NCI-H748 treated with DMSO at 0.1 percent for 48 hours (cell line): ENCODE measurements at places on chromosomes 2 and 18.

DNA sequence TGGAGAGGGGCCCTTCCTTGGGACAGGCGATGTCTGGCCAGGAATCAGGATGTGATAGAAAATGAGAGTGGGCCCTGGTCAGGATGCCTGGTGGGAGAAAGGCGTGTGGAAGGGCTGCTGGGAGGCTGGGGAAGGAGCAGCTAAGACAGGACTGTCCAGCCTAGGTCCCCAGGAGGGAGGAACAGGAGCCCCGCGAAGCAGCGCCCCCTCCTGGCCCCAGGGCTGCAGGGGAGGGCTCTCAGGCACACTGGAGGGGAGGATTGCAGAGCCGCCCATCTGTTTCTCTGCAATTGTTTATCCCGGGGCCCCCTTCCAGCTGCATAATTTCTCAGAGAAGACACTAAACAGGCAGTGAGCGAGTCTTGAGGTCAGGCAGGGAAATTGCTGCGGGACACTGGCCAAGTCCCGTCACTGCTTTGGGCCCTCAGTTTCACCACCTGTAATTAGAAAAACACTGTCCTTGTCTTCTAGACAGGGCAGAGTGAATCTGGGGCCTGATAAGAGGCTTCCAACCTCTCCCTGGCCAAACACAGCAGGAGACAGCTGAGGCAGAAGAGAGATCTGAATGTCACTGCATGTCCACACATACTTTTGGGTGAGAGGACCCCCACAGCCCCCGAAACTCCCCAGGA, 3.9 kb upstream of the NPPC start:
- no peak for DNase-seq

DNA sequence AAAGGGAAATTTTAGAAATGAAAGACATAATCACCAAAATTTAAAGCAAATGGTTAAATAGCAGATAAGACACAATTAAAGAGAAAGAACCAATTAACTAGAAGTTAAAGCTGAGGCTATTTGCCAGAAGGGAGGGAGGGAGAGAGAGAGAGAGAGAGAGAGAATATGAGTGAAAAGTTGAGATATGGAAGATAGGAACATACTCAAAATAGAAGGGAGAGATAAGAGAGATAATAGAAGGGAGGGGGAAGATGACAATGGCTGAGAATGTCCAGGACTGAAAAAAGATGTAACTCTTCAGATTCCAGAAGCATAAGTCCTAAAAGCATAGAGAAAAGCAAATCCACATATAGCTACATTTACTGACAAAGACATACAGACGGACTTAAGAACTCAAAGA, 17.1 kb upstream of the AAK1 start:
- DNase-seq, result no peak

DNA sequence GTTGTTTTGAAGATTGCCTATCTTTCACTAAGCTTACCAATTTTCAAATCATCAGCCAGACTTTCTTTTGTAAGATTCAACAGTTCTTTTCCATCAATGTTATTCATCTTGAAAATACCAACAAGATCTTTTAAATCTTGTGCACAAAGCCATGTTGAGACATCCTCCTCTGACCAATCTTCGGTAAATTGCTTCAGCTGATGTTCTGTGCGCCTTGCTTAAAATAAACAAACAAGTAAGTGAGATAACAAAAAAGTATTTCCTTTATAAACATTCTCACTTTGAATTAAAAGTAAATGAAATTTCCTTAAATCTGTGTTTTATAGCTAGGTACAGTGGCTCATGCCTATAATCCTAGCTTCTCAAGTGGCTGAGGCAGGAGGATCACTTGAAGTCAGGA, 30.3 kb downstream of the WDSUB1 start:
- DNase-seq, result no peak

GRCh38 chr2:70902067-70902442, 33.6 kb upstream of the ATP6V1B1 start:
- no peak for DNase-seq

GRCh38 chr2:170924969-170925368, 4.1 kb upstream of the GORASP2 start:
- no peak for DNase-seq

DNA sequence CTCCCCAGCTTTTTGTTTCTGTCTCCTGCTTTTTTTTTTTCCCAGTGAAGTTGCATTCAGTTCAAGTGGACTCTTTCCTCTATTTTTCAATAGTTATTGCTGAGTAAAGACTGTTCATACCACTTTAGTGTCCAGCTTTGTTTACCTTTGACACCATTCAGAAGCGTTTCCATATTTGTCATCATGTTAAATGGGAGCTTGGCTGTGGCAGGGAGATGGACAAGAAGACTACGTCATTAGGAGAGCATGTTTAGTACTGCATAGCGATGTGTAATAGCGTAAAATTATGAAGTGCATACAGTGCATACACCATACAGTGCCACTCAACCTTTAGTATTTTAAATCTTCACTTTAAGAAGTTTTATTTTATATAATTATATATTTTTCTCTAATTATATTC, 655.9 kb downstream of the DCC start:
- peak; percentile 81 for DNase-seq

DNA sequence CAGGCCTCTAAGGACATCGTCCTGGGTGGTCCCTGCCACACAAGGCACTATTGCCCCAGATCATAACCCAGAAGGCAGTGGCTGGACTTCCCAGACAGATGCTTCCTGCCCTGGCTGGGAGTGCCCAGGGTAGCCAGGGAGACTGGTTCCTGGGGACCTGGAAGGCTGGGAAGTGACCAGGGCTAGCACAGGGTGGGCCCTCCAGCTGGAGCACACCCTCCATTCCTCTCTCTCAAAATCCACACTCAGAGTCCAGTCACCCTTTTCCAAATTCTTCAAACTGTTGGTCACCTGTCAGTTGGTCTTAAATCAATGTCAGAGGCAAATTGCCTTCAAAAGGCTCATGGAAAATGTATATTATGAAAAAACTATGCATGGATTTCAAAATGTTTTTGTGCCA, 11.6 kb upstream of the TUBB6 start:
- DNase-seq, result no peak

DNA sequence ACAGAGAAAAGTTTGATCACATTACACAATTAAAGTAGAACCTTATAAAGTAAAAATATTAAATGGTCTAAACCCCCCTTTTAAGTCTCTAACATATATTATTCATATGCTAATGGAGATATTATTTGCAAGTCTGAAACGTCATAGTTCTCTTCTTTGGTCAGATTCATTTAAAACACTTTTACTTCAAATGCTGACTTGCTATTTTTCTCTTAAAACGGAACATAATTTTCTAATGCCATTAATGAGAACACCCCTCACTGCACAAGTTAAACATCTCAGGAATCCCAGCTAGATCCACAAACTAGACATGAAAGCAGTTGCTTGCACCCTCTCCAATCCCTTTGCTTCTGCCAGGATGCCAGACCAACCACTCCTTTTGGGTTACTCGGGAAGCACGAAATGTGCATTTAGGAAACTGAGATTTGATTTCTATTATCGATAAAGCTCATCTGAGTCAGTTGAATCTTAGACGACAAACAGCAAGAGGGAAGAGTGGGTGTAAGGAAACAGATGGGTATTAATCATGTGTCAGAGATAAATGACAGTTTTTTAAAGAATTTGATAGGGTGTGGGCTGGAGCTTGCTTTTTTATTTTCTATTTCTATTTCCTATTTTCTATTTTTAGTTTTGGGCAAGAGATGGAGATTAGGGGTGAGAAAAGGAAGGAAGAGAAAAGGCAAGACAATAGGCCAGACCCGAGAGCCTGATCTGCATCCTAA, 1.5 kb downstream of the ADD2 start:
- no peak for DNase-seq

DNA sequence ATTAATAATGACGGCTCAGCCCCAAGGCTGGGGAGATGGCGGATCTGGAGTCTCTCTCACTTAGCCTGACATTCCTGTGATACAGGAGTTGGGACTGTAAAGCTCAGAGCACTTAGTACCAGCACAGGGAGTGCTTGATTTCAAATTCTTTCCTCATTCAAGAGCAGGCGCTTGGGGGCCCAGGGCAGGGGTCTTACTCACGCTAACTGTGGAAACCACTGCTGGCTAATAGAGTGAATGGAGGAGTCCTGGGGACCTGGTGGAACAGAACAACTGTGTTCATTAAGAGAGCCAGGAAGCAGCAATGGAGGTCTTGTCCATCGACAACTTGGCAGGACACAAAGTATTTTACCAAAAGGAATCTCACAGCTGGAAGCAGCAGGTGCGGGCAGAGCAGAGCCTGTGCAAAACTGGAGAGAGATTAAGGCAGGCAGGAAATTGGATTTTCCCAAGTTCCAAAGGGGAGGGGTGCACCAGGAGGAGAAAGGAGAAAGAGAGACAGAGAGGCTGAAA, 358.9 kb downstream of the TNS1 start:
- DNase-seq, result no peak

DNA sequence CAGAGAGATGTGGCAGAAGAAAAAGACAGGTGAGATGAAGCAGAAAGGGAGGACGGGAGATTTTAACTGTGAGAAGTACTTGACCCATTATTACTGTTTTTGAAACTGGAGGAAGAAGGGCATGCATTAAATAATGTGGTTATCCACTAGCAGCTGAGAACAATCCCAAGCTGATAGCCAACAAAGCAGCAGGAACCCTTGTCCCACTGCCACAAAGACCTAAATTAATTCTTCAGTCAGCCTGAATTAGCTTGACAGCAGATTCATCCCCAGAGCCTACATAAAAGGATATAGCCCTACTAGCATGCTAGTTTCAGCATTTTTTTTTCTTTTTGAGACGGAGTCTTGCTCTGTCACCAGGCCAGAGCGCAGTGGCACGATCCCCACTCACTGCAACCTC, 19.5 kb upstream of the REG3A start:
- DNase-seq, result no peak

GRCh38 chr2:95158891-95159619, 593 bp downstream of the ZNF514 start:
- DNase-seq, result peak; percentile 10

- no peak for DNase-seq
Observed at GRCh38 chr2:189465478-189465877, 24.2 kb downstream of the WDR75 start.

DNA sequence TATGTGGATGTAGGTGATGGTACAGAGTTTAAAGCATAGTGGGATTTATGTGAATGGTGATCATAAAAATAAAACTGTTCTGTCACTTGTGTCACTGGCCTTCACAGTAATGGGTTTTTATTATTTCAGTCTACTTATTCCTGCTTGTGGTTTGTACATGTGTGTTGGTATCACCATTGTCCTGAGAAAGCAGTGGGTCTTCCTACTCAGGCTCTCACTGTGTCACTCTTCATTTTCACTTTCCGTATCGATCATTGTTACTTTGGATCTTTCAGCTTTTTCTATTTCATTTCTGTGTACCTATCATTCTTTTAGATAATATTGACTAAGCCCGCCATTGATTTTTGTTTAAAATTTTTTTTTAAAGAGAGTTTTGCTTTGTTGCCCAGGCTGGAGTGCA, 7.4 kb downstream of the MRPL30 start:
- DNase-seq, result no peak

GRCh38 chr2:170005702-170006101, 172.2 kb upstream of the MYO3B start:
- no peak for DNase-seq

DNA sequence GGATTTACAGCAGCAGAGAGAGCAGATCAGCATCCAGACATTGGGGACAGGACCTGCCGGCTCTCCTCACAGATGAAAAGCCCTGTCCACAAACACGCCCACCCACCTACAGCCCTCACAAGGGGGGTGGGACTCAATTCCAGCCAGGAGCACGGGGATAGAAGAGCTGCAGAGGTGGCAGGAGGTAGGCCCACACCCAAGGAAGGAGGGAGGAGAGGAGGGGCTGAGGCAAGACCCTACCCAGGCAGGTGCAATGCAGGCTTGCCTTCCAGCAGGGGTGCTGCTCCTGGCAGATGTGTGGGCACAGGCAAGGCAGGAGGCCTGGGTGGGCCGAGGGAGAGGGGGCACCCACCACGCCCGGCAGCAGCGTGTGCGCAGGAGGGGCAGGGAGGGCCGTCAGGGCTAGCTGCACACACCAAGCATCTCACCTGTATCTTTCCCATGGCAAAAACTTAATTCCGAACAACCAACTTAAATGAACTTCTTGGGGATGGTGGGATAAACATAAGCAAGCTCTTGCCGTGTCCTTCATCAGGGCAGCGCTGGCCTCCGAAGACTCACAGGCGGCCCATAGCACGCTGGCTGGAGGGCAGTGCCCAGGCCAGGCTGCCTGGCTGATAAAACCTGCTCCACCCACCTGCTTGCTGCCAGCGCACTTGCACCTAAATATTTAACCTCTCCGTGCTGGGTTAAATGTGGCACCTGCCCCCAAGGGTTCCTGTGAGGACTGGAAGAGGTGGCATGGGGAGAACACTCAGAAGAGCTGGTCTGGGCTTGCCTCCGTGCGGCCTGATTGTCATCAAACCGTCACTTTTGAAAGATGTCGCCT, 219.5 kb downstream of the HDAC4 start:
- DNase-seq, result no peak

- DNase-seq, result no peak
Observed at GRCh38 chr2:238321467-238321866, 1.1 kb downstream of the TRAF3IP1 start.

GRCh38 chr2:164797627-164798026, 44.0 kb downstream of the COBLL1 start:
- no peak for DNase-seq

DNA sequence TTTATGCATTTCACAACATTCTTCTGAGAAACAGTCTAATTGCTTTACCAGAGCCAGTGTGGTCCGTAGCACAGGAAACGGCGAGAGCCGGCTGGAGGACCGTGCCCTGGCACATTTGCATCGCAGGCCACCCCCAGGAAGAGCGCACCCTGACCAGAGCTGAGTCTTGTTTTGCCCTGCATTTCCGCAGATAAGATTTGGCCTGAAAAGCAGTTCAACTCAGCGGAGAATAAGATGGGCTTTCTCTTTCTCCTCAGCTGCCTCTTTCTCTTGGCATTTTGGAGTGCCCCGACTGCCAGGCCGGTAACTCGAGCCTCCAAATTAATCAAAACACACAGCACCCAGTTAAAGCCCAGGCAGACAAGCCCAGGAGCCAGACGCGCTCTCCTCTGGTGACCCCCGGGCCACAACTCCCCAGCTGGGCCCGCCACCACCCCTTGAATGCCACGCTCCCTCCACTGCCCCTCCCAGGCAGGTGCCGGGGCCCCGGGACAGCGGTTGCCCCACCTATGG, 464 bp downstream of the COL4A4 start:
- no peak for DNase-seq

DNA sequence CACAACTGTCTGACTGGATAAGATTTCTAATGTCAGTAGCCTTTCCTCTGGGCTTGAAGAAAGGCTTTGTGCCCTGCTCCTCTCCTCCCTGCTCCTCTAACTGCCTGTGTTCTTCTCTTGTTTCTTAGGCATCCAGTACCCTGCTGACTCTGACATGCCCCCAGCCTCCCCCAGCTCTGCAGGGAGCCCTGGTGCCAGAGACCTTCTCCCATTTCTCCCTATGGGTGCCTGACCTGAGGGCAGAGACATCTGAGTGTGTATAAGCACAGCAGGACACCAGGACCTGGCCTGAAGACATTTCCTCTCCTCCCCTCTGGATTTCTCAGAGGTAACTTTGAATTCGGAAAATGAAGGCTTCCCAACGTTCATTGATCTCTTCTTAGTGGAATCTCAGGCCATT, 23.6 kb downstream of the RNF144A start:
- no peak for DNase-seq

DNA sequence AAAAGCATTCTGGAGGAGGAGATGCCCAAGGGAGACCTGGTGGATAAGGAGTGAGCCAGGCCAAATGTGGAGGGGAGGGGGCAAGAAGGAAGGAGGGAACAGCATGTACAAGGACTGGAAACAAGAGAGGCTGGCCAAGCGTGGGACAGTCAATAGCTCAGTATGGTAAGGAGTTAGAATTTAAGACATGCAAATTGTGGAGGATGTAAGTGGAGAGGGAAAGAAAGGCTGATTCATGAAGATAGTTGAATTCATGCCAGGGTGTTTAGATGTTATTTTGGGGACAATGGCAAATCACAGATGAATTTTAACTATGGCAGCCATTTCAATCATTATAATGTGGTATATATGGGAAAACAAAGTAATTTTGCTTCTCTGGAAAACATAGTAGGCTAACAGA, 462.3 kb downstream of the MEIS1 start:
- no peak for DNase-seq
